Ovary (tissue), 10 donors: ENCODE measurements at places on chromosomes 16 and 17. TPM values are rescaled to one million over a fixed set of nuclear protein-coding genes. Genes with fewer than 3 reads are reported as not detected.

GRCh38 chr17:45941395-45941794, 47.0 kb downstream of the MAPT start:
- no peak for DNase-seq

TMIGD1 gene
- total RNA-seq: not detected

DNA sequence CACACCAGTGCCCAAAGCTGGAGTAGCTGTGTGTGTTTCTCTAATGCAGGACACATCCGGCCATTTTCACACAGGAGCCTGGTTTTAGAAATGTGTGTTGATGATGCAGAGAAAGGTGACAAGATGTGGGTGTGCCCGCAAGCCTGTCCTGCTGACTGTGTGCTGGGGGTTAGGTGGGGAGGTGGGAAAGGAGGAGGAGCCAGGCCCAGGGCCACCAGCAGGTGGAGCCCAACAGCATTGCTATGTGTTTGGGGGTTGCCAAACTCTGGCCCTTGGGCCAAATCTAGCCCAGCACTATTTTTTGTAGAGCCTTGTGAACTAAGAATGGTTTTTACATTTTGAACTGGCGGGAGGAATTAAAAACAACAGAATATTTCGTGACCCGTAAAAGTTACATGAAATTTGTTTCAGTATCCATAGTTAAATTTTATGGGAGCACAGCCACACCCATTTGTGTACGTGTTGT, 61.7 kb upstream of the LGALS9 start:
- no peak for DNase-seq

- DNase-seq: no peak
Observed at GRCh38 chr17:1755252-1755826, 6.5 kb upstream of the SERPINF1 start.

TK1 gene
- total RNA-seq: 0.83 TPM

GRCh38 chr16:1942047-1942809, 771 bp downstream of the MSRB1 start:
- DNase-seq: no peak

- DNase-seq: no peak
Observed at GRCh38 chr16:68093816-68094613, 8.8 kb downstream of the NFATC3 start.
